ENCODE measurements at places on chromosomes 1 and 21.

DNA sequence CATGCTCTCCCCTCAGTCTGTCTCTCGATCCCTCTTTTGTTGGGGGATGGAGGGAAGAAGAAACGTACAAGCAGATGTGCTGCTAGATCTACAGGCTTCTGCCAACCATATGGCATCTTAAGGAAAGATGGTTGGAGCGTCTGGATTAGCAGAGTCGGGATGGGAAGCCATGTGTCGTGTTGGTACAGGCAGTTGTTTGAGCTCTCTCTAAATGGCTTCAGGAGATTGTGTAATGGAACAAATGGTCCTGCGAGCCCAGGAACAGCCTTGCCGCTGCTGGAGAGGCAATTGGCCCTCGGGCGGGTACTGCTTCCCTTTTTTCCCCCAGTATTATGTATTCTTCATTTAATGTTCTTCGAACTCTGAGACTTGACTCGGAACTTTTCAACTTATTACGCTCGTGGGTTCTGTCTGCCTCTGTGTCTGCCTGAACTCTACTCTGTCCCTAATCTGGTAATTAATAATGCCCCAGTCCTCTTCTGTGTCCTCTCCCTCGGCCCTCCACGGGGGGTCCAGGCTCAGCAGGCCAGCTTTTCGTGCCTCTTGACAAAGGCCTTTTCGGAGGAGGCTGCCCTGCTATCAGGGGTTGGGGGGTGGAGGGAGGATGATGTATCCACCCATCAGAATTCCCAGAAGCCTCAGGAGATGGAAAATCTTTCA is 215.3 kb downstream of the SDCCAG8 start:
- DNase-seq, result no peak

GRCh38 chr21:30613836-30614235 is at the start of gene KRTAP6-1:
TSS of gene KRTAP6-1 (minus strand) at chr21:30613930. CDS start at chr21:30613904, 26 bp downstream.
- DNase-seq, result no peak

DNA sequence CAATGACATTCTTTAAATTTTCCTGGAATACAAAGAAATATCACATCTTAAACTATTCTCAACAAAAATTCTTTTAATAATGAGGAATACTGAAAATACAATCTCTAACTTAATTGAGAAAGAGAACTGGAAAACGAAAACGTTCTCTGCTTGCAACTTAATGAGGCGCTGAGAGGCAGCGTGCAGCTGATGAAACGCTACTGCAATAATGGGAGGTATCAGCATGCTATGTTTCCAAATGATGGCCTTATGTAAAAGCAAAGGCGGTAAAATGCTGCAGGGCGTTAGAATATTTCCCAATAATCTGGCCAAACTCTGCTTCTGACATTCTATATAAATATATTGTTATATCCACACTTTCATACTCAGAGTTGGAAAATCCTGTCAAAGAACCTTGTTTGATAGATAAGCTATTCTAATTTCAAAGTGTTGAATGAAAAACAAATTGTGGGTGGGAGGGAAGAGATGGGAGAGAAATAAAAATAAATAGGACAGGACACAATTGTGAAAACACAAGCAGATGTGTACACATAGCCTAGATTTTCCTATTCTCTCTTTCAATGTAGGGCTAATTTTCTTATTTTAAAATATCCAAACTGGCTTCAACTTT is 70.9 kb downstream of the APP start:
- DNase-seq, result no peak

DNA sequence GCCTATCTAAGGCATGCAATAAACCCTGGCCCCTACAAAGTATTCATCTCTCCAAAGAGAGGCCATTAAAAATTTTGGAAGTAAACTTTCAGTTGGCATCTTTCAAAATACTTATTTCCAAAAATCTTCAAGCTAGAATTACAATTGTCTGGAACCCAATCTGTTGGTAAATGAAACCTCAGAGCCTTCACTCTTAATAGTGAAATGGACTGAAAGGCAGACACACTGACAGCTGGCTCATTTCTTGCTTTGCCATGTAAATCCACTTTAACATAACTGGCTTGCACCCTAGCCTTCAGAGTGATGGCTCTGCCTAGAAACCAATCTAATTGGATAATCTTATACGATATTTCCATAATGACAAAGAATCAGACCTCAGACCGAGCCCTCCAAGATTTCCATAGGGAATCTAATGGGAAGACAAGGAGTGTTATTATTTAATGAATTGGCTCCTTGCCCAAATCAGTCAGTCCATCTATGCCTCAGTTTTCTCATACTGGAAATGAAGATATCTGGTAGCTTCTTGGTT is 9.2 kb upstream of the PALMD start:
- no peak for DNase-seq

DNA sequence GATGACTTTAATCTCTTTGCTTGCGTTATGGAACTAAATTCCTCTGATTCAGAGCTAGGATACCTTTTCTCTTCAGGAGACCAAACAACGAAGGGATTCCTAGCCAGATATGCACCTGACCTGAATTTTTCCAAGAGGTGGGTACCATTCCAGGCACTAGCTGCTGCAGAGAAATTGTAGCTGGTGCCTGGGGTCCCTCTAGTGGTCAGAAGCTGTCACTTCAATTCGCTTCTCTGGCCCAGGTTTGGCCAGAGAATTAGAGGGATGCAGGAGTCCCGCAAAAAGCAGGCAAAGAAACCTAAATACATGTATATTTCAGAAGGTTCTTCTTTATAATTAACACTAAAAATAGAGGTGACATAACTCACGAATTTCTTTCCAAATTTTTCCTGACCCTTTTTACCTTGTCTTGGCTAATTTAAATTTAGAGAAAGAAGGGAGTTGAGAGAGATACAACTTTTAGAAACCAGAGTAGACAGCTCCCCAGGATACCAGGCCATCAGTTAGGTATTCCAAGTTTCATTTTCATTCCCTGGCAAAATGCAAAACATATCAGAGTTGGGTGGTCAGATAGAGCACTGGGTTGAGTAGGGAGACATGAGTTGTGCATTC is 9.6 kb downstream of the ACKR1 start:
- peak; percentile 23 for DNase-seq

DNA sequence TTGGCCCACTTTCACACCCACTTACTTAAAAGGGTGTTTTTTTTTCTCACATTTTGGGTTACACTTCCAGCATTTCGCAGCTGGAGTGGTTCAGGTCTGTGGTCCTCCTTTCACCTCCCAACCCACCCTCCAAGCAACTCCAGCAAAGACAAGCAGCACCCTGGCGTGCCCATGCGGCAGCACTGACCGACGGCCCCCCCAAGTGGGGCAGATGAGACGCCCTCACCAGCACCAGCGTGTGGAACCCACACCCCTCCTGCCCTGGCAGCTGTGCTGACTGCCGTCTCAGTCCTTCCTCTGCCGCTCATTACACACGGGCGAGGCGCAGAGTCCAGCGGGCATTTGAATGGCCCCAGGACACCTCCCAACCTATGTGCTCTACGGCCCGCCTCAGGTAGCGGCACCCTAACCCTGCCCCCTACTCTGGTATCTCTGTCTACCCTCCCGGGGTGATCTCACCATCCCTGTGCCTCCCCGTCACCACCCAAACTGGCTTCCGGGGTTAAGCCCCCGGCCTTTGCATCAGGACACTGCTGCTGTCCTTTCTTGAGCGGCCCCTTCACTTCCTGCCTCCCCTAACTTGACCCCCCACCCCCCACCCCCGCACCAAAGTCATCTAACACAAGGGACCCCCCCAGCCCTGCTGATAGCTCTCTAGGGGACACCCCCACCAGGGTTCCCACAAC is 10.9 kb downstream of the LSS start:
- no peak for DNase-seq

DNA sequence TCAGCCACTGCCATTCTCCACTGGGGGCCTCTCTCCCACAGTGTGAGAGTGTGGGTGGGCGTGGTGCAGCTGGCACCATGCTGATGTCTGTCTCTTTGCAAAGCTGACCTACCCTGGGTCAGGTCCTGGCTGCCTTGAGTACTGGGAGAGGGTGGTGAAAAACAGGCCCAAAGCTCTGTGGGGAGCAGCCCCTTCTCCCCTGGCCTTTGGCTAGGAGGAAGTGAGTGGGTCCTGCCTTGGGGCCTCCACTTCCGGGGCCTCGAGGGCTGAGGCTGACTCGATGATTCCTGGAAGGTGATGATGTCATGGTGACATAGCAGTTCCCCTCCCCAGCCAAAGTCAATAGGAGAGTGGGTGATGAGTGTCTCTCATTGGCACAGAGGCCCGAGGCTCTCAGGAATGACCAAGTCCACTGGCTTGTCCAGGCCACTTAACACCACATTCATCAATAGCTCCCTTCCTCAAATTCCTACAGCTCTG is 53.0 kb downstream of the IER5 start:
- peak; percentile 84 for DNase-seq

GRCh38 chr1:209389258-209389657 is 194.3 kb upstream of the CAMK1G start:
- DNase-seq, result peak; percentile 95

- no peak for DNase-seq
These were observed 238.0 kb downstream of the TM2D1 start for GRCh38 chr1:61486783-61487536.

GRCh38 chr1:110364221-110364620 is 25.0 kb downstream of the RBM15 start:
- DNase-seq, result no peak

Data from iris pigment epithelial cell (primary cell).